Smooth muscle cell of trachea (primary cell): ENCODE measurements at places on chromosomes 3 and 15. TPM values are rescaled to one million over a fixed set of nuclear protein-coding genes. Genes with fewer than 3 reads are reported as not detected.

The ISLR2 gene
- not detected in 2 replicates for total RNA-seq

The LRRC31 gene
- not detected in 2 replicates for total RNA-seq

The MAGEL2 gene
- total RNA-seq: 0.50 TPM in 1 of 2 replicates, not detected in the other

The RYR3 gene
- total RNA-seq: not detected in 2 replicates

The TRIM42 gene
- total RNA-seq: not detected in 2 replicates

The GOLGA8H gene
- total RNA-seq: 0.17 and 0.44 TPM in 2 replicates

The GOLGA6L24 gene
- total RNA-seq: not detected in 2 replicates

The ACKR4 gene
- total RNA-seq: 32.6 and 33.6 TPM in 2 replicates

The ZPLD1 gene
- total RNA-seq: not detected in 2 replicates

The PEX11A gene
- 11.3 and 11.4 TPM in 2 replicates for total RNA-seq

The RETNLB gene
- not detected in 2 replicates for total RNA-seq

The CFAP91 gene
- total RNA-seq: 0.33 and 0.44 TPM in 2 replicates

The GUCA1C gene
- not detected in 2 replicates for total RNA-seq

The INKA1 gene
- 9.3 and 10.5 TPM in 2 replicates for total RNA-seq

The IMPG2 gene
- total RNA-seq: 0.29 and 0.33 TPM in 2 replicates

The NIPA2 gene
- total RNA-seq: 53.2 and 53.9 TPM in 2 replicates

The ALDH1A2 gene
- total RNA-seq: 2.0 and 2.3 TPM in 2 replicates

The PP2D1 gene
- total RNA-seq: not detected in 2 replicates

The ARRDC4 gene
- total RNA-seq: 9.2 and 16.9 TPM in 2 replicates

The RNF123 gene
- total RNA-seq: 26.2 and 35.1 TPM in 2 replicates

The STAB1 gene
- total RNA-seq: 0.17 and 1.6 TPM in 2 replicates

The MGLL gene
- total RNA-seq: 38.7 and 78.1 TPM in 2 replicates

The FES gene
- 38.7 and 63.0 TPM in 2 replicates for total RNA-seq

The PCOLCE2 gene
- total RNA-seq: 98.7 and 137 TPM in 2 replicates

The GP9 gene
- not detected in 2 replicates for total RNA-seq

The TIPIN gene
- 10.6 and 15.1 TPM in 2 replicates for total RNA-seq

The RTF1 gene
- total RNA-seq: 21.8 and 36.9 TPM in 2 replicates

The SNTN gene
- not detected in 2 replicates for total RNA-seq

The CFAP92 gene
- total RNA-seq: 0.17 TPM in 1 of 2 replicates, not detected in the other

The THUMPD3 gene
- total RNA-seq: 58.6 and 65.2 TPM in 2 replicates

The CMTM7 gene
- 4.4 and 7.9 TPM in 2 replicates for total RNA-seq

The SI gene
- not detected in 2 replicates for total RNA-seq

The NRROS gene
- 0.58 and 1.5 TPM in 2 replicates for total RNA-seq

The PDZRN3 gene
- 51.2 and 78.2 TPM in 2 replicates for total RNA-seq

The PLCD1 gene
- 39.1 and 70.3 TPM in 2 replicates for total RNA-seq

The SLC49A4 gene
- total RNA-seq: 21.4 and 25.1 TPM in 2 replicates

The HESX1 gene
- total RNA-seq: 1.2 and 1.5 TPM in 2 replicates

The SLC28A1 gene
- not detected in 2 replicates for total RNA-seq

The CEP63 gene
- 15.4 and 19.2 TPM in 2 replicates for total RNA-seq

The NISCH gene
- total RNA-seq: 76.1 and 104 TPM in 2 replicates

The CFAP100 gene
- not detected in 2 replicates for total RNA-seq
